Suppressor macrophage (primary cell): ENCODE measurements at places on chromosomes 3 and 15.
A peak's percentile ranks its signal among the peaks of the same experiment; 100 is the strongest.

GRCh38 chr3:186067360-186068242, 41.3 kb downstream of the ETV5 start:
- no peak for DNase-seq

GRCh38 chr3:65436580-65436979, 602.1 kb downstream of the MAGI1 start:
- DNase-seq, result no peak

- DNase-seq, result no peak
These were observed 91.9 kb upstream of the SNRPN start for GRCh38 chr15:24862726-24863521.

GRCh38 chr3:81741216-81741615, 20.2 kb downstream of the GBE1 start:
- no peak for DNase-seq

GRCh38 chr15:83926116-83926515, 272.2 kb downstream of the ADAMTSL3 start:
- DNase-seq, result no peak

DNA sequence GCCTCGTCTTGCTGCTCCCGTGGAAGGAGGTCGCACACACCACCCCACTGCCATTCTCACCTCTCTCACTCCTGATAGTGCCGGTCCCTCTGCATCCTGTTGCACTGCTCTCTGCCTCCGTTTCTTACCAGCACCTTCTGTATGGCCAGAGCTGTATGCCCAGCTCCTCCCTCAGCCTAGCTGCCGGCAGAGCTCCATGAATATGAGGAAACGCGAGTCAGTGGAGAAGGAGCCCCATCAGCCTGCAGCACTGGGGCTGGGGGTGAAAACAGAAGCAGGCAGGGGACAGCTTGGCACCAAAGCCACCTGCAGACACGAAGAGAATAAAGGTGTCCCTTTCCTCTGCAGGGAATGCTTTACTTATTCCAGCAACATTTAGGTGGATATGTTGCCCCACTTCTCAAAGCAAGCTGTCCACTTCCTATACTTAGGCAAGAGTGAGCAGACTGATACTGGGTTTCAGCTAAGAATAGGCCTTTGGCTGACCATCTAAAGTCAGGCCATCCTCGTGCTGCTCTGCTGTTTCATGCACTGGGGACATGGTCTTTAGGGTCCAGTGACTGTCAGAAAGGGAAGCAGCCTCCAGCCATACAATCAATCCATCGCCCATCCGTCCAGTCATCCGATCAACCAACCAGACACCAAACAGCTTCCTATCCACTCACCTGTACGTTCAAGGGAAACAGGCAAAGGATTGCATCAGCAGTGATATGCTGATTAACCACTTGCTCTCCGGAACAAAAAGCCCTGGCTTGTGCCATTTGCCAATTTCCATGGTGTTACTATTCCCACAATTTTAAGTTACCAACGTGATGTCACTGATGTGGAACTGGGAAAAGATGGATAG, 222.7 kb downstream of the XXYLT1 start:
- DNase-seq, result no peak

DNA sequence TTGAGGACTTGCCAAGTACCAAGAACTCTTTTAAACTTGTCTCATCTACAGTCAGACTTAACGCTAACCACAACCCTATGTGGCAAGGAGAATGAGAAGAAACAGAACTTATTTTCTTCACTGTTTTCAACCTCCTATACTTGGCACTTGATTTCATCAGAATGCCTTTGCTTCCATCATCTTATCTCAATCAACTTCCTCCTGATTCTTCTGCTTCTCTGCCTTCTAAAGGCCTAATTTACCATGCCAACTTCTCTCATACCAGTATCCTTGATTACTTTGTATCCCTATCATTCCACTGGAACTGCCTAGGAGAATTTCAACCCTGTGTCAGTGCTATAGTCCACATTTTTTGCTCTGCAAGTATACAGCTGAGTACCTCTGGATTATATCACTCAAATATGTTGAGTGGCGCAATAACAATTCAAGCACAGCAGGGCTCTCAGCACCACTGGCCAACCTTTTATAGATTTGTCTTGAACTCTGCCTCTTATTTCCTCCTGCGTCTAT, 413.6 kb downstream of the ROBO1 start:
- DNase-seq, result no peak

DNA sequence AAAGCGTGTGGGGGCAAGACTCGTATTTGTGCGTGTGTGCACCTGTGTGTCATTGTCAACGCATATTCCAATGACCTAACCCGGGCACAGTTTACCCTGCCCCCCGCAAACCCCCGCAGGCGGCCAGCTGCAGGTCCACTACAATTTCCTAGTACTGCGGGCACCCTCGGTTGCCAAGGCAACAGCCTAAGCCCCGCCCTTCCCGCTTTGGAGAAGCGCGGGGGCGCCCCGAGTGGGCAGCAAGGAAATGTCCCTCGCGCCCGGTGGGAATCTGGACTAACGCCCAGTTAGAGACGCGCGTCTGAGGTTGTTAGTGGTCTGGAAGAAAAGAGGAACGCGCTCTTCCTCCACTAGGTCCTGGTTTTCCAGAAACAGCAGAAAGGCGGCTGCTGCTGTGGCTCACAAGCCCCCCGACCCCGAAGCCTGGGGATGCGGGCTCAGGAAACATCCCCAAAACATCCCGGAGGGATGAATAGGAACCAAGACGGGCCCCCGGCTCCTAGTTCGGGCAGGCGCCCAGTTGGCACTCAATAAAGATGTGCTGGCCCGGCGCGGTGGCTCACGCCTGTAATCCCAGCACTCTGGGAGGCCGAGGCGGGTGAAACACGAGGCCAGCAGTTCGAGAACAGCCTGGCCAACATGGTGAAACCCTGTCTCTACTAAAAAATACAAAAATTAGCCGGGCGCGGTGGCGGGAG, 1.1 kb downstream of the ABHD14A start:
- peak; percentile 91 for DNase-seq

GRCh38 chr15:100889385-100890050, 9.9 kb downstream of the ALDH1A3 start:
- no peak for DNase-seq

DNA sequence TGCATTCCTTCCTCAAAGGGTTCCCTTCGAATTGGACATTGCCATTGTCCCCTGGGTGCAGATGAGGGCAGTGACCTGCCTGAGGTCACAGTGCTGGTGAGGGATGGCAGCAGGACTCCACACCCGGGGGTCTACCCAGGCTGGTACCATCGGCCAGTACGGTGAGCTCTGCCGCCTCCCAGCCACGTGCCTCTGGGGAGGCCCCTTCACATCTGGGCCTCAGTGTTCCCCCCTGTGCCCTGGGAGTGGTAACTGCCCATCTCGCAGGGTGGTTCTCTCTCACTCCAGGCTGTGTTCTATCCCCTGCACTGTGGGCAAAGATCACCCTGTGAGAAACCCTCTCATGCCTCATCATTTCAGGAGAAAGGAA, 99.4 kb upstream of the IQSEC1 start:
- DNase-seq, result no peak

DNA sequence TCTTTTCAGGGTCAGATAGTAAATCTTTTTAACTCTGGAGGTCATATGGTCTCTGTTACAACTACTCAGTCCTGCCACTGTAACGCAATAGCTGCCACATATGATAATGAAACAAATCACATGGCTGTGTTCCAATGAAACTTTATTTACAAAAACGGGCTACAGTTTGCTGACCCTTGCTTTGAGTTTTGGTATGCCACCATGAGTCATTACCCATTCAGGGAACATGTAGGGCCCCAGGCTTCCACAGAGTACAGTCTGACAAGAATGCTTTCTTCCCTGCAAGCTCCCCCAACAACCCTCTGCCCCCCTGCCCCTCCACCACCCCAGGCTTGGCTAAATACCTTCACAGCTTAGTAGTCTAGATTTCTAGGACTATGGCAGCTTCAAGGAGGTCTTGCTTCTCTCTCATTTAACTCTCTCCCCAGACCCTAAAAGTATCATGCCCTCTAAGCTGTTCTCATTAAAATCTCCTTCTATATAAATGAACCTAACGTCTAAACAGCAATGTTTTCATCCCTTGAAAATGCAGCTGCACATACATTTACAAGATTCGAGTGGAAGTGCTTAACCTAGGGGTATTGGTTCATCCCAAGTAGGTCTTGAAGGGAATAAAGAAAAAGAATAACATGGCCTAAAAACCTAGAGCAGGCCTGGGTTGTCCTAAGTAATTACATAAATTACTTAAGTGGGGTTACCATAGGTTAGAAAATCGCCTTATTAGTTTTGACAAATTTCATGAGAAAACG, 117.8 kb upstream of the PRICKLE2 start:
- no peak for DNase-seq

DNA sequence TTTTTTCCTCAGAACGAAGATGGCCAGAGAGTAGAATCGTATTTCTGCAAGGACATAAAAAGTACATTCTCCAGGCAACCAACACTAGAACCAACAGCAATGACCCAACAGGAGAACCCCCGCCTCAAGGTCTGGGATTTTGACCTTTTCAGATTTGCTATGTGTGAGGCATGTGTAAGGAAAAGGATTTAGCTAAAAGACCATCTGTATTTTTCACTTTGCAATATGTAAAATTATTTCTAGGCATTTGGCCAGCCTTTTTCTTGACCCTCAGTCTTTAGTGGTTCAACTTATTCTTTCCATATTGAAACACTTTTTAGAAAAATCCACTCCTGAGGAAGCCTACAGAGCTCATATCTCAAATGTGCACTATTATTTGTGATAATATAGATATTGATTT, 219.2 kb upstream of the GOLGA6L4 start:
- no peak for DNase-seq

- no peak for DNase-seq
These were observed 214.5 kb downstream of the NTRK3 start for GRCh38 chr15:88042047-88042446.

DNA sequence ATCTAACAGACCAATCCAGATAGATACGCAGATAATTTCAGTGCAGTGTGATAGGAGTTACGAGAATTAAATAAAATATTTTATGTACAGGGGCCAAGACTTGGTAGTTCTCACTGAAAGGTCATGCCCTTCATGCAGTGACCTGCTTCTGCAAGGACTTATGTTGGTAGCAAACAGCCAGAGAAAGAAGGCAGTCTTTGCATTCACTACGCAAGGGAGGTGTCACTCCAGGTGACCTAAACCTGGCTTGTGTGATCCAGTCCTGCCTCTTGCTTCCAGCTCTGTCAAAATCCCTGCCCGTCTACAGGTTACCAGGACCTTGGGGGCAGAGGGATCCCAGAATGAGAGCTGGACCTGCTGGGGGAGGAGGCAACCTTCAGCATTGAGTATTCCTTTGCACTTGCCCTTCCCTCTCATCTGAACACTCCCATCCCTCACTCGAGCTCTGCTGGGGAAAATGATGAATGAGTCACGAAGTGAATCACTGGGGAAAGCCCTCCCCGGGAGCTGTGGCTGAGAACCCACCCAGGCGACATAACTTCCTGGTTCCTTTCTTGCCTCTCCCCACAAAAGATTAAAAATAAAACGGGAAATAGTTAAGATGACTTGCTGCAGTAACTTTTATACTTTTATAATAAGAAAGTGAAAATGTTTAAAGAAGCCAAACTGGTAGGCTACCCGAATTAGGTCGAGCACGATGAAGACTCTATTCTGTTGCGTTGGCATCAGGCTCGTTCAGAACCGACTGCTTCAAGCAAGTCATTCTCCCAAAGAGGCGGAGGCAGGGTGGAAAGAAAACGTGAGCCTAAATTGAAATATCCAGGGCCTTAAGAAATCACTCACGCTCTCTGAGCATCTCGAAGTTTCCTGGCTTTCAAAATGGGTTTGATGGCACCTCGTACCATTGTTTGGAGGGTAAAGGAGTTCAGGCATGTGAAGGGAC, 216.1 kb downstream of the SLCO3A1 start:
- DNase-seq, result peak; percentile 90

GRCh38 chr15:76905855-76906254, 715 bp upstream of the SCAPER start:
- DNase-seq, result no peak

- no peak for DNase-seq
These were observed 699.4 kb downstream of the ZPLD1 start for GRCh38 chr3:103134023-103134724.

DNA sequence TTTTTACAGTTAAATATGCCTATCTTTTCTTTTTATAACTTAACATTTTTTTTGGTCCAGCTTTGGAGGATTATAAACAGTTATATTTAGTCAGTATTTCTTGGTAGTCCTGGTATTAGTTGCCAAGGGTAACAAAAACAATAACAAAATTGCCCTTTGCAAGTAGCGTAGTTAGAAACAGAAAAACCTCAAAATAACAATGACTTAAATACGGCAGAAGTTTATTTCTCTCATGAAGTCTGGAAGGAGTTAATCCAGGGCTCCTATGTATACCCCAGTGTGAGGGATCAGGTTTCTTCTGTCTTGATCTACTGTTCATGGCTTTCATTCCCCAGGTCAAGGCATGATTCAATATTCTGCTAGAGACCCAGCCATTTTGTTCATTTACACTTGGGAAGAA, 14.1 kb upstream of the MYH15 start:
- DNase-seq, result no peak

DNA sequence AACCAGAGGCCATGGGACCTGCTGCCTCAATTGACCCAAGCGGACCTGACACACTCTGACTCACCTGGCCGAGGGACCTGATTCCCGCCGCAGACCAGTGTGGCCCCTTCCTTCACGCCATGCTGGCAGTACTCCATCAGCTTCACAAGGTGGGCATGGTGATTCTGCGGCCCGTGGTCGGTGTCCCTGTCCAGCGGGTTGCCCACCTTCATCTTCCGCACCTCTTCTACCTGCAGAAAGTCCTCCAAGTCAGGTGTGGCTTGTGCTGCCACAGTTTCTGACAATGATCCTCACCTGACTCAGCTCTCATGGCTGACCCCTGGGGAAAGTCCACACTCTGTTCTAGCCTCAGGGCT, 25.9 kb upstream of the SLC41A3 start:
- no peak for DNase-seq

DNA sequence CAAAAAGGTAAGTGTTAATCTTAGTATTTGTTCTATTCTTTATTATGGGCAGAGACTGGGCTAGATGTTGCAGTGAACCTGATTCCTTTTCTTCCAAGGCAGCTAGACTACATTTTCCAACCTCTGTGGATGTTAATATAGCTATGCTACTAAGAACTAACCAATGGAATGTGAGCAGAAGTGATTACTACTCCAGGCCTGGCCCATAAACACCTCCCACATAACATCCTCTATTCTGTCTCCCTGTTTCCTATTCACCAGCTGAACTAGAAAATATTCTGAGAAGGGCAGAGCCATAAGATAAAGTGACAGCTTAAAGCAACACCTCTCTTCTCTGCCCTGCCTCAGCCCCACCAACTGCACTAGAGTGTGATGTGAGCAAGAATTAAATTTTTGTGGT, 29.4 kb downstream of the CD200R1L start:
- peak; percentile 42 for DNase-seq
